ENCODE measurements at places on chromosomes 3 and 15.
A peak's percentile ranks its signal among the peaks of the same experiment; 100 is the strongest.

GRCh38 chr15:74829991-74830390 lies 3.6 kb downstream of the CPLX3 start:
- DNase-seq, result peak; percentile 37

DNA sequence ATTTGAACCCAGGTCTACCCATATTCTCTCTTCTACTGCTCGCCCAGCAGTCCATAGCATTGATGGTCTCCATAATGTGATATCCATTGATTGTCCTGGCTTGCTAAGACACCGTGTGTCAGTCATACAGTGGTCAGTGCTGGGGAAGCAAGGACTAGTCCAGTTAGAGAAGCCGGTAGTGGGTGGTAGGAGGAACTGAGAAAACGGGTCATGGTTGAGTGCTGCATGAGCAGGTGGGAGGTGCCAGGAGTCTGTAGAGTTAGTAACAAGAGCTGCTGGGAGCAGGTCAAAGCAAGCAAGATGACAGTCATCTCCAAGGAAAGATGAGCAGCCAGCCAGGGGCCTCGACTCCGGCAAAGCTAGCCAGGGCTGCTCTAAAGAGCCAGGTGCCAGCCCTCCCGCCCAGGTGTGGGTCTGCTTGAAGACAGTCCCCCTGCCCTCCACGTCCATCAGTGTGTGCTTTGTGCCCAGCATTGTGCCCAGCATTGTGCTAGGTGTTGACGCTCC lies 29.5 kb upstream of the USP3 start:
- DNase-seq, result no peak

- DNase-seq, result no peak
These were observed 7.6 kb upstream of the PLA2G4F start for GRCh38 chr15:42163947-42164550.

- no peak for DNase-seq
These were observed 389.5 kb downstream of the CACNA2D3 start for GRCh38 chr3:54511766-54512365.

DNA sequence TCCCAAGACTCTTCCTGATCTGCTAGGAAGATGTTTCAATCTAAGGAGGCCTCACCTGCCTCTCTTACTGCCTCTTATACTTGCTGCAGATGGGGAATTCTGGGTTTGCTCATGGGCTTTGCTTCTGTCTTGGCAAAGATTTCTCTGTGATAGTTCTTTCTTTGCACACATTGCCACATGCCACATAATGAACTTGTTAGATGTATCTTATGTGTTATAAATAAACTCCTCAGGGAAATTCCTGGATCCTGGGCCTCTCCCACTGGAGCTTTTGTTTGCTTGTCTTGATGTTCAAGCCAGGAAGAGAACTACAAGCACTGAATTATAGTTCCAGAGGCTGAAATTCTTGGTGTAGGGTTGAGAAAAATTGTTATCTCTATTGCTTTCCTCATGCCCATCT lies 12.2 kb downstream of the RTP1 start:
- DNase-seq, result no peak

- no peak for DNase-seq
These were observed 33.3 kb upstream of the RPN1 start for GRCh38 chr3:128683957-128684356.

DNA sequence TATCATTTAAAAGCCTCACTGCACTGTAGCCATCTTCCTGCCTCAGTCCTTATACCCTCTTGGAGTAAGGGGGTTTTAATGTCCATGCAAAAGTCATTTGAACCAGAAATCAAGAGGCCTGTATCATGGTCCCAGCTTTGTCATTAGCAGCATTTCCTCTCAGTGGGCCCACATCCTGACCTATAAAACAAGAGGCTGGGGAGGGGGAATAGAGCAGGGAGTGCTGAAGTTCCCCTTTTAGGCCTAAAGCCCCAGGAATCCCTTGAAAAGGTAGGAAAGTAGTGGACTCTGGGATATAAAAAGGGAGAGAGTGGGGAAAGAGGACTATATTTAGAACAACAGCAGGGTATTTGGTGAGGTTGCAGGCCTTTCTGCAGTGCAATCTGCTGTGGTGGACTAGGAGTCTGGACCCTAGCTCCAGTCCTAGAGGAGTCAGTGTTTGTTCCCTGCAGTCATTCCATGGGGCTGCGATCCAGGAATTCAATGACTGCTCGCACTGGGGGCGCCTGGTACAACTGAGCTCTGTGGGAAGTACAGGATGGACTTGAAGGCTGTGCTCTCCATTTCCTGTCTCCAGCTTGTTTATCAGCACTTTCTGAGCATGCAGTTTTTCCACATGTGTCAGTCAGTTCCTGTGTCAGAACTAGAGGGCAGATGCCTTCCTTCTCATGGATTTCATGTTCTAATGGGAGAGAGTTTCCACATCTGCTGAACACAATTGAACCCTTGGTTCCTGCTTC lies 46.8 kb downstream of the PDHB start:
- DNase-seq, result no peak

- no peak for DNase-seq
These were observed 339.1 kb downstream of the SATB1 start for GRCh38 chr3:18086078-18086477.

DNA sequence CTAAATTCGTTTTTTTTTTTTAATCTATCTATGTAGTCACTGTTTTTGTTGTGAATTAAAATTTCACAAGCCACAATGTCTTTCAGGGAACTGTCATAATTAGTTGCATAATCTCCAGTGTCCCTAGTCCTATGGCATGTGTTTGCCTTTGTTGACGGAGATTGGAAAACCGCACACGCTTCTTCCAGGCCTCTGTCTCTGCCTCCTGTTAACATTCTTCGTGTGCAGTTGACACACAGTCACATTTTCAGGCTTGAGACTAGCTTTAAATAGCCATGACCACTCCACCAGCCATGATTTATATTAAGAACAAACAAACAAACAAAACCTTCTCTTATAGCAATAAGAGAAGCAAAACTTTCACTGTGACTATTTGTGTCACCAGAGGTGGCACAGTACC lies 139.8 kb downstream of the DUT start:
- no peak for DNase-seq

DNA sequence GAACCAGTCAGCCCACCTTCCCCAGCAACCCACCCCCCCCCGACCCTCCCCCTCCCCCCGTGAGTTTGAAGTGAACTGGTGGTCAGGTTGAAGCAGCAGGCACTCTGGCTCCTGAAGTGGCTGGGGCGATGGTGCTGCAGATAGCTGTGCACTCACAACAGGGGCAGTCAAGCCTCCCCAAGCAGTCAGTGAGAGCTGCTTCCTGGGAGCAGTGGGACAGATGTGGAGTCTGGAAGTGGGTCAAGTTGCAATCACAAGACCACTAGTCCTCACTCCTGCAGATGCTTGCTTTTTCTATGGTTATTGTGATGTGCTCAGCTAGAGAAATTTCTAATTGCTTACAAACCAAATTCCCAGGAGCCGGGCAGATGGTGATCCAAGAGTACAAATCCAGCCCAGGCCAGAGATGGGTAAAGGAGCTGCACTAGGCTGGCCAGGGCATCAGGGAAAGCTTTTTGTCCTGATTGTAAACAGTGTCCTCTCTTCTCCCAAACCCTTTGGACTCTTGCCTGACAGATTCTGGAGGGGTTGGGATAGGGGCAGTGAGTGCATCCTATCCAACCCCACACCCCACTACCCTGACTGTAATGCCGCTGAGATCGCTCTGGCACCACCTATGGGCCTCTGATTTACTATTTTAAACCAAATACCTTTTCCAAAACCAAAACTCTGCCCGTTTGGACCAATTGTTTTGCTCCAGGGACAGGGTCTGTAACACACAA lies 9.8 kb upstream of the CLPX start:
- DNase-seq, result no peak

DNA sequence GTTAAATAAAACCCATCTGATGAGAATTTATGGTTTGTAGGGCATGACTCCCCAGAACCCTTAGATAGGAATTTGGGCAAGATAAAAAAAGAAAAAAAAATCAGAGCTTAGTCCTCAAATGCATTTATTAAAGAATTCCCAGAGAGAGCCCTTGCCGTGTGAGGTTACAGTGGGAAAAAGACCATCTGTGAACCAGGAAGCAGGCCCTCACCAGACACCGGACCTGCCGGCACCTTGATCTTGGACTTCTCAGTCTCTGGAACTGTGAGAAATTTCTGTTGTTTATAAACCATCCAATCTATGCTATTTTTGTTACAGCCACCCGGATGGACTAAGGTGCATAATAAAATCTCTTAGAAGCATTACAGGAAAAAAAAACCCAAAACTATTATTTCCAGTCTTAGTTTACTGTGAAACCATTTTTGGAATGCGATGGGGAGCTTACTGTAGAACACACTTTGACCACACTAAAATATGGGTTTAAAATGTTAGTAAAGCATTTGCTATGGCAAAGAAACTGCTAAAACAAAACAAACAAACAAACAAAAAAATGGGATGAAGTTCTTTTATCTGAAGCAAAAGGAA lies 72.2 kb downstream of the LEKR1 start:
- DNase-seq, result no peak

DNA sequence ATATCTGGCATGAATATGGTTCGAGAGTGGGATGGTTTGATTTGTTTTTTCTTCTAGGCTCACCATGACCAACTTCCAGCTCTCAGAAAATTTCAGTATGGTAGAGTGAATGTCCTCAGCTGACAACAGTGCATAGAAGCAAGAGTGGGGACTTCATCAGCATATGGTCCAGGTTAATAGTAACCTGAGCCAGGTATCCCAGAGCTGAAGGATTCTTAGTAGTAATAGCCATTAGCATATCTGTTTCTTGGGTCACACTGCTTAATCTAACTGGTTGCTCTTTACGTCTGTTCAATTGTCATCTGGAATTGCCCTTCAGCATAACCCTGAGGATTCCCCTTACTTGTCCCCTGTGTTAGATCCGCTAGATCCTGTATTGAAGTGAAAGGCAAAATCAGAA lies 151.8 kb downstream of the GMNC start:
- DNase-seq, result no peak

- DNase-seq, result peak; percentile 28
These were observed 115.7 kb upstream of the LINGO1 start for GRCh38 chr15:77748078-77749064.

DNA sequence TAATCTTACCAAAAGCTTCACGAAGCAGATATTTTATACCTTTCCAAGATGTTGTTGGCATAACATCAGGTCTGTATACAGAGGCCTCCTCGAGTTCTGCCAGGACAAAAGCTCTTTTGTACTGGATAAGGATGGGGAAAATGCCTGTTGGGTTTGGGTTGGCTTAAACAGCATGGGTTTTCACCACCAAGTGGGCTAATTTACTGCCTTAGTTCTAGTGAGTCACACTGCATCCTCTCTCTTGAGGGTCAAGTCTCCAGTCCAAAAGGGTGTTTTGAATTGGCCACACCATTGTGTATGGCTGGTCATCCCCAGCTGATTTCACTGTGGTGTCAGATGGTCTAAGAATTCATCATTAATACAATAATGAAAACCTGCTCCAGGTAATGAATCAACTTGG lies 26.1 kb upstream of the BHLHE40 start:
- no peak for DNase-seq

DNA sequence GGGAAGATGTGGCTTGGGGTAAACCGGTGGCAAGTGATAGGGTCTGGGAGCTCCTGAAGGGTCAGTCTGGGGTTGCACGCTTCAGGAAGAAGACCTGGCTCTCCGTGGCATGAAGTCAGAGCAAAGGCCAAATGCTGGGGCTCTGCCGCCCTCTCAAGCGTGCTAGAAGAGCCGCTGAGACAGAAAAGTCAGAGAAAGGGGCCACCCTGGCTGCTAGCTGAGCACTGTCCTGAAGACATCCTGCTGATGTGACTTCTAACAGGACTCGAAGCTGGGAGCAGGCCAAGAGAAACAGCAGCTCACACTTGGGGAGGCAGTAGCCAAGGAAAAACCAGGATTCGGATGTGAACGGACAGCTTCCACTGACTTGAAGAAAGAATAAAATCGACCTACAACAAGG lies 270.4 kb downstream of the OCA2 start:
- no peak for DNase-seq

GRCh38 chr3:33833408-33834095 lies 35.1 kb downstream of the PDCD6IP start:
- no peak for DNase-seq

GRCh38 chr3:100401674-100402041 lies 319 bp downstream of the LNP1 start:
- peak; percentile 87 for DNase-seq

GRCh38 chr3:130669740-130670139 lies 76.9 kb downstream of the PIK3R4 start:
- DNase-seq, result no peak

GRCh38 chr3:44109771-44110361 lies 131.8 kb upstream of the TOPAZ1 start:
- DNase-seq, result peak; percentile 88

GRCh38 chr3:187210091-187210490 lies 12.8 kb downstream of the RTP1 start:
- DNase-seq, result no peak

DNA sequence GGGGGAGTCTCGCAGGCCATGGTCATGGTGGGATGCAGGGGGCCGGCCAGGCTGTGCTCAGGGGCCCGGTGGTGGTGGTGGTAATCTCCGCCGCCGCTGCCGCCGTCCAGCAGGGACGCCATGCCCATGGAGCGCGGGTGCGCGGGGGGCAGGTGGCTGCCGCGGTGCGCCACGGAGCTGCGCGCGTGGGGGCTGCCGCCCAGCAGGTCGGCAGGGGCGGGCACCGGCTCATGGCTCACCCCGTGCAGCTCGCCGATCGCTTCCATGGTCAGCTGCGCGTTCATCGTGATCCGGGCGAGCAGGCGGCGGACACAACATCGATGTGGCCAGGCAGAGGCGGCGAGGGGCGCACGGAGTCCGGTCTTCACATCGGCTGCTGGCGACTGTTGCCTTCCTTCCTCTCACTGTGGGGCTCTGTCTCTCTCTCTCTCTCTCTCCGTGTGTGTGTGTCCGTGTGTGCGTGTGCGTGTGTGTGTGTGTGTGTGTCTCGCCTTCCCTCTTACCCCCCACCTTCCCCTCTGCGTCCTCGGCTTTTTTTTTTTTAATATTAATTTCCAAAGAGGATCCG lies 451 bp downstream of the ONECUT1 start:
- DNase-seq, result peak; percentile 62

DNA sequence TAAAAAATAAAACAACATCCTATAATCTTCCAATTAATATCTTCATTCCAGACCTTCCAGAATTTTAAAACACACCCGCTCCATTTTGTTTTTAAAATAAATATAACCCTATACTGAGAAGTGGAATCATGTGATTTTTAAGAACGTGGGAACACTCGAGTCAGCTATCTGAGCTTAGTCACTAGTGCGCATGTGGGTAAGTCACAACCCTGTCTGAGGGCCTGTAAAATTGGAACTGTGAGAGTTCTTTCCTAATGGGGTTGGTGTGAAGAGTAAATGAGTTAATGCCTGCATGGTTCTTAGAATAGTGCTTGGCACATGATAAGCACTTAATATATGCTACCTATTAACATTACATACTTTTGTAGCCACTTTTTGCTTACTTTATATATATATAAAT lies 19.9 kb upstream of the POLR2M start:
- DNase-seq, result no peak

GRCh38 chr3:140584549-140584948 lies 93.3 kb upstream of the TRIM42 start:
- no peak for DNase-seq

DNA sequence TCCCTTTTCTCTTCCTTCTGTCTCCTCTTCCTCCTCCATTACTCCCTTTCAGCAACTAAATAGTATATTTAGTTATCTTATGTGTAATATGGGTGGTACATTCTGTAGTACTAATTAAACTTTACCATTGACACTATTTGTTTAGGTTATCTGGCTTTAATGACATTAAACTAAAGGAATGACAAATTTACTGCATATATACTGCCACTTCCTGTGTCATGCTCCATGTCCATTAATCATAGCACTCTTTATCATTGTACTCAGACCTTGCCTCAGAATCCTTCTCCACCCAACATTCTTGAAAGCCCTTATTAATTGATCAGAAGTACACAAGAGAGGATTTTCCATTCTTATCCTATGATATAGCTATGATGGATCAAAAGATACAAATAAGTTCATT lies 244.2 kb downstream of the NAALADL2 start:
- DNase-seq, result no peak

All from NCI-H82 (cell line).